Lower lobe of right lung (tissue), 2 donors: ENCODE measurements at places on chromosomes 1 and 21. TPM values are rescaled to one million over a fixed set of nuclear protein-coding genes. Genes with fewer than 3 reads are reported as not detected.
A peak's percentile ranks its signal among the peaks of the same experiment; 100 is the strongest.

Gene MYBPH
- total RNA-seq = not detected

Gene HES3
- not detected for total RNA-seq

Gene KLHDC9
- total RNA-seq = 7.2 TPM

Gene AUNIP
- total RNA-seq = not detected

Gene GFI1
- total RNA-seq = 3.3 TPM

Gene S100A9
- 911 TPM for total RNA-seq

Gene OR2G6
- not detected for total RNA-seq

Gene RNU1-1
- total RNA-seq = 6,803 TPM

Gene AIM2
- 2.4 TPM for total RNA-seq

Gene ZYG11A
- not detected for total RNA-seq

Gene ITGB2
- 468 TPM for total RNA-seq

Gene RNF186
- not detected for total RNA-seq

Gene SLC22A15
- total RNA-seq = 26.8 TPM

DNA sequence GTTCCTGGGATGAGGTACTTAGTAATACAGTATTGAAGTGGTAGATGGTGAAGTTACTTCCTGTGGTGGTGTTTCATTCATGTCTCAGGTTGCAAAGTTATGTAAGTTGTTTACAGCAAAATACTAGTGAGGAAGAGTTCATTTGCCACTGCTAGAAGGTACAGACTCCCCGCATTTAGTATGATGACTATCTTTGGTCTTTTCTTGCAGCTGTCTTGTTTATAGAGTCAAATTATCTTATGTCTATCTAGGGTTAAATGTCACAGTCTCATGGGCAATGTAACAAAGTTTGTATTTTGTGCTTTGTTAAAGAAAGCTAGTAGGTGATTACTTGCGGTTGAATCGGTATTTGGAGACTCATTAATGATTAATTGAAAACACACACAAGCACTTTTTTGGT, 50.2 kb downstream of the LRRC8D start:
- no peak for DNase-seq

DNA sequence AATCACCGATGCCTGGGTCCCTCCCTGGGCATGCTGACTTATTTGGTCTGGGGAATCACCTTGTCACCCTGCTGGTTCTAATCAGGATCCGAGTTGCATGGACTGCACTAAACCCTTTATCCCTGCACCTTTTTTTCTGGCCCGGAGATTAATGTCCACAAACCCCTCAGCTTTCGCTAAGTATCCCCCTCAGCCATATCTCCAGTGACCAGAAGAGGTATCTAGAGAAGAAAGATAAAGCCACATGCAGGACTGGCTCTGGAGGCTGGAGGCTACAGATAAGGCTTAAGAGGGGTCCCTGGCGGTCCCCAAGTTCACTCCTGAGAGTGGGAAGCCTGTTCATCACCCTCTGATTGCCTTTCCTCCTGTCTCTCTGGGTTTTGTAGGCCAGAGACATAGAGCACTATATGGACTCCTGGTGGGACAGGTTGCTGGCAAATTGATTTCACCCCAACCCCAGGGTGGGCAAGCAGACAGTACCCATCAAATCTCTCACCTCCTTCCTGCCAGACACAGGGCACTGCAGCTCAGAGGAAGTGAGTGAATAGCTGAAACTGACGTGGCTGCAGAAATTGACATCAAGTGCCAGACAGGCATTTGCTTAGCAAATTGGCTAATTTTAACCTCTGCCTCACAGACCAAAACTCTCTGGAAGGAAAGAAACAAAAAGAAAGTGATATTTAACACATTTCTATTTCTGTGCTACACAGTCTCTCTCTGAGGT, 38.8 kb downstream of the HMGB4 start:
- no peak for DNase-seq

DNA sequence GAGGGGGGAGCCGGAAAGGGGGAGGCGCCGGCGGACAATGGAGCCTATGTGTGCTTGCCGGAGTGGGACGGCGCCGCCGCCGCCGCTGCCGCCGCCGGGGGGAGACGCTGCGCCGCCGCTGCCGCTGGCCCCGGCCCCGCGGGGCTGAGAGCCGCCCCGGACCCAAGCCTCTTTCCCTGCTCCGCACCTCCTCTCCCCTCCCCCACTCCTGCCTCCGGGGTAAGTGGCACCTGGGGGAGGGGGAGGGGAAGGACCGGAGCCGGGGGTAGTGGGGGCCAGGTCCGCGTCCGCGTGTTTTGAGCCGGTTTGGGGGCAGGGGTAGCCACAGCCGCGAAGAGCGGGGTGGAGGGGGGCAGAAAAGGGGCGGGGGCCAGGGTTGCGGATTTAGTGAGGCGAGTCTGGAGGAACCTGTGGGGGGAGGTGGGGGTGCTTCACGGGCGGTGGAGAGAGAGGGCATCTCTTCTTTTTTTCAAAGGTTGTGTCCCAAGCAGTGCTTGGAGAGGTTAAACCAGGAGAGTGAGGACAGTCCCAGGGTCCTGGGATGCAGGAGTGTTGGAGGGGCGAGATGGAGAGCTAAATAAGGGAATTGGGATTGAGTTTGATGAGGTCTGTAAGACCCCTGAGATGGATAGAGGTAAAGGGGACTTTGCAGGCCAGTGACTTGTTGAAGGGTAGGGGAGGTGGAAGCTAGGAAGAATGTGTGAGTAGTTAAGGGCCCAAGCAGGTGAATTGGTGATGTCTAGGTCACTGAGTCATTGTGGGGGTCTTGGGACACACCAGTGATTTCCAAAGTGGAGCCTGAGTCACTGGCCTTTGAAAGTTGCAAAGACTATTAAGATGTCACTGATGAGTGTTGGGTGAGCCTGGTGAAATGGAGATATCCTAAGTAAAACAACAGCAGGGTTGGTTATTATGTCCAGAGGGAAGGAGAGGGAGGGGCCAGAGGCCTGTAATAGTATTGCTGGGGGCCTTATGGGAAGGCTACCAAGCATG, 59.1 kb downstream of the BCL9 start:
- no peak for DNase-seq

GRCh38 chr1:65174585-65174984, 26.6 kb downstream of the AK4 start:
- peak; percentile 51 for DNase-seq

- no peak for DNase-seq
These were observed 481.8 kb downstream of the USP25 start for GRCh38 chr21:16211339-16212303.

DNA sequence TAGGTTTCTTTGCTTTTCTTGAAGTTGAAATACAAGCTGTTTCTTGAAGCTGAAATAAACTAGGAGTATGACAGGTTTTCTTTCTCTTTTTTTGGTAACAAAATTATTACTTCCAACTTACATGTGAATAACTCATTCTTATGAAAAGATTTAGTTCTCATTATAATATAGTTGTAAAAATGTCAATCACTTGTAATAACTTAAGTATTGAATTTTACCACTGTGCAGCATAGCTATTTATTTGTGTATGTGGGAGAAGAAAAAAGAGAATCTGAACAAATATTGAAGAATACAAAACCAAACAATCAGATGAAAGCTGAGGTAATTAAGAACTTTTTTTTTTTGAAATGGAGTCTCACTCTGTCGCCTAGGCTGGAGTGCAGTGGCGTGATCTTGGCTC, 11.1 kb downstream of the CLIC4 start:
- DNase-seq = no peak

DNA sequence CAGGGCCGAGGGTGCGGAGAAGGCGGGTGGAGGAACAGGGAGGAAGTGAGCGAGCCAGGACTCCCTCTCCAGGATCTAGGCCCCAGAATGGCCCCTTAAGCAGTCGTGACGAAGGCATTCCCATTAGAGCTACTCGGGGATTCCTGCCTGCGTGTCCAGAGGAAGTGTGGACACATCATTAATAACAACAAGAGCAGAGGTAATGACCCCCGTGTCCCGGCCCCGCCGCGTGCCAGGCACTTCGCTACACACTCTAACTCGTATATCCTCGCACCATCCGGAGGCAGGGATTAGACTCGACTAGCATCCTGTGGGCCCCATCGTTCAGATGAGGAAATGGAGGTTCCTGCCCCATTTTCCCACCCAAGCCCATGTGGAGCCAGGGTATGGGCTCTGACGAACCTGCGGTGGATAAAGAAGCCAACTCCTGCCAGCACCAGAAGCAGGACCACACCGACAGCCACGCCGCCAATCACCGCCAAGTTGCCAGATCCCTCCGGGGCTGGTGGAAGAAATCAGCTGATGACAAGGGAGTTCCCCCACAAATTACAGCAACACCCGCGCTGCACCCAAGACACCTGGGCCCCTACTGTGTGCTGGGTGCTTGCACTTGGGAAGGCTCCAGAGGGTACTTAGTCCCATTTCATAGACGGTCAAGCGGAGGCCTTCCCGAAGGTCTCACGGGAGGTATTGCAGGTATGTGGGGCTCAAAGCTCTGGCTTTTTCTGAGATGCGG, 21.6 kb downstream of the EPHA2 start:
- DNase-seq = no peak

DNA sequence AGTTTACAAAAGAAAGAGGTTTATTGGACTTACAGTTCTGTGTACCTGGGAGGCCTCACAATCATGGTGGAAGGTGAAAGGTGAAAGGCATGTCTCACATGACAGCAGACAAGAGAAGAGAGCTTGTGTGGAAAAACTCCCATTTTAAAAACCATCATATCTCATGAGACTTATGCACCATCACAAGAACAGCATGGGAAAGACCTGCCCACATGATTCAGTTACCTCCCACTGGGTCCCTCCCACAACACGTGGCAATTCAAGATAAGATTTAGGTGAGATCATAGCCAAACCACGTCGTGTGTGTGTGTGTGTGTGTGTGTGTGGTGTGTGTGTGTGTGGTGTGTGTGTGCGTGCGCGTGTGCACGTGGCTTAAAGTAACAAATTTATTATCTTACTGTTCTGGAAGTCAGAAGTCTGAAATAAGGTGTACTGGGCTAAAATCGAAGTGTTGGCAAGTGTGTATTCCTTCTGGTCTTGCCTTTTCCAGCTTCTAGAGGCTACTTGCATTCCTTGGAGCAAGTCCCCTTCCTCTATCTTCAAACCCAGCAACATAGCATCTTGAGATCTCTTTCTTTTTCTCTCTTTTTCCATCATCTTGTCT, 48.1 kb upstream of the MPC2 start:
- DNase-seq = no peak

DNA sequence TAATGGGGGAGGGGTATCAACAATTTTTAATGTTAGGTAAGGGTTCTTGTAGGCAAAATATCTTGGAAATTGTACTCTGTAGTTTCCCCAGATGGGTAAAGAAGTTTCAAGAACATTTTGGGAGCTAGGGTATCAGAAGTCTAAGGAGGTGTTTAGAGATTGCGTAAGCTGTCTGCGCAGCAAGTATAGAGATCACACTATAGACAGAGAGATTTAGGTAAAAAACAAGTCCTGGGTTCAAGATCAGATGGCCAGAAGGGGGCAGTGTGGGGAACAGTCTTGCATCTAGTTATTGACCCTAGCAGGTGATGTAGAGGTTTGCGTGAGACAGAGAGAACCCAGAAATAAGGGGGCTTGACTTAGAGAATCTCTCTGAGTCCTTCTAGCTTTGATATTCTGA, 80.8 kb downstream of the S1PR1 start:
- no peak for DNase-seq

DNA sequence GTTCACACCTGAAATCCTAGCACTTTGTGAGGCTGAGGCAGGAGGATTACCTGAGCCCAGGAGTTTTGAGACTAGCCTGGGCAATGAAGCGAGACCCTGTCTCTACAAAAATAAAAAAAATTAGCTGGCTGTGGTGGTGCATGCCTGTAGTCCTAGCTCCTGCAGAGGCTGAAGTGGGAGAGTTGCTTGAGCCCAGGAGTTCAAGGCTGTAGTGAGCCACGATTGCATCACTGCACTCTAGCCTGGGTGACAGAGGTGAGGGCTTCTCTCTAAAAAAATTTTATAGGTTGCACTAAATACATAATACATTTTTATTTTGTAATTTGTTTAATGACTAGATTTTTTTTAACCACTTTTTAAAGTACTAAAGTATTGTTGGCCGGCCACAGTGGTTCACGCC, 6.1 kb downstream of the PARK7 start:
- no peak for DNase-seq

GRCh38 chr1:189275796-189276195, 1201.9 kb downstream of the BRINP3 start:
- DNase-seq = no peak

DNA sequence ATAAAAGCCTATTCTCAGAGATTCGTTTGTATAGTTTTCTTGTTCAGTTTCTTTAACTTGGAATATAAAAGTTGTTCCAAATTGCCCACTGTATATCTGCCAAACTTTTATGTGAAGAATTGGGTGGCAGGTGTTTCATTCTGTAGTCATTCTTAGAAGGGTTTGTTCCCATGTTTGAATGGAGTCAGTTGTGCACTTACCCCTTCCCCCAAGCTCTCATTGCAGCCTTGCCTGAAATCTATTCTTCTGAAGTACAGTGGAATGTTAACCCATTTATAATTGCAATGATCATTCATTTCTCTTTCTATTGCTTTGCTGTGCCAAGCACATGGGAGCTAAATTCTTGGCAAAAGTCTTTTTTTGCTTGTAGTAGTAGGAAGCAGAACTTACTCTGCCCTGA, 375.3 kb upstream of the C1orf87 start:
- DNase-seq = no peak

DNA sequence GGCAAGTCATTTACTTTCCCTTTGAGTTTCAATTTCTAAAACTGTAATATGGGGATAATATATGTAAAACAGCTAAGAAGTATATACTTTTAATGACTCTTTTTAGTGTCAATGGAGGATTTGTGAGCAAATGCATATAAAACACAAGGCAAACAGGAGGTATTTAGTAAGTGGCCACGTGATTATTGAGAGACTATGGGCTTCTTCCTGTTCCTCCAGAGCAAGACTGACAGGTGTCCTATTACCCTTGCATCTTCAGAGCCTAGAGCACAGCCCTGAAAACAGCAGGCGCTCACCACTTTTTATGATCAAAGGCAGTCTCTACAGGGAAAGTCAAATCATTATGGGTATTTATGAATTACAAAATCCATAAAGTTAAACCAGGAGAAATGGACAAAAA, 941 bp upstream of the ROR1 start:
- no peak for DNase-seq

GRCh38 chr21:42250422-42251403, 31.8 kb downstream of the ABCG1 start:
- peak; percentile 24 for DNase-seq

GRCh38 chr1:59110271-59110670, 186.6 kb upstream of the FGGY start:
- no peak for DNase-seq
